ENCODE measurements at places on chromosomes 16 and 17. TPM values are rescaled to one million over a fixed set of nuclear protein-coding genes. Genes with fewer than 3 reads are reported as not detected.

Gene ANKRD40CL
- not detected for total RNA-seq

Gene ARL5C
- not detected for total RNA-seq

Gene OR1F1
- not detected for total RNA-seq

Gene TMEM238L
- not detected for total RNA-seq

Gene CIBAR2
- total RNA-seq = not detected

Gene KCNH6
- not detected for total RNA-seq

Gene SHISA6
- not detected for total RNA-seq

Gene NPIPA8
- 0.48 TPM for total RNA-seq

Gene KRTAP4-5
- total RNA-seq = not detected

Gene AANAT
- total RNA-seq = not detected

Gene TBC1D3
- total RNA-seq = not detected

Gene GALNS
- total RNA-seq = 19.2 TPM

Gene CCDC200
- not detected for total RNA-seq

Gene IL21R
- 0.21 TPM for total RNA-seq

Gene PRKCB
- total RNA-seq = 0.21 TPM

Gene P3H4
- 49.9 TPM for total RNA-seq

Gene SDR42E1
- total RNA-seq = 31.8 TPM

Gene GNG13
- not detected for total RNA-seq

Gene EVPLL
- total RNA-seq = 4.0 TPM

Gene SOX8
- not detected for total RNA-seq

Gene GLP2R
- total RNA-seq = not detected

Gene TLE7
- total RNA-seq = not detected

Gene GGA3
- total RNA-seq = 18.1 TPM

Gene CD300E
- under 0.01 TPM for total RNA-seq

Gene DLG4
- total RNA-seq = 6.0 TPM

Gene NEURL4
- total RNA-seq = 17.6 TPM

Gene PLLP
- 37.1 TPM for total RNA-seq

Gene NETO2
- 28.2 TPM for total RNA-seq

Gene SRRM2
- total RNA-seq = 36.4 TPM

Gene EEF2K
- total RNA-seq = 13.7 TPM

Gene MTHFSD
- 14.7 TPM for total RNA-seq

Gene CDH3
- total RNA-seq = 1,334 TPM

Gene KRTAP2-1
- not detected for total RNA-seq

Gene ABCC12
- total RNA-seq = not detected

Gene PRAC2
- total RNA-seq = not detected

Gene SLC5A10
- total RNA-seq = under 0.01 TPM

Gene SLC13A2
- total RNA-seq = not detected

Gene ST6GALNAC2
- total RNA-seq = 124 TPM

Gene MYO15A
- total RNA-seq = under 0.01 TPM

Gene TP53TG3D
- 0.43 TPM for total RNA-seq

Gene CCL23
- total RNA-seq = not detected

Gene CXCL16
- total RNA-seq = 13.9 TPM

Gene CLEC3A
- total RNA-seq = not detected

Gene TRIM47
- 46.3 TPM for total RNA-seq

Gene CD79B
- not detected for total RNA-seq

Gene MFAP4
- total RNA-seq = not detected

Gene SNAI3
- not detected for total RNA-seq

Gene G6PC1
- not detected for total RNA-seq

Measured in tracheal epithelial cell (primary cell).